ENCODE measurements at places on chromosomes 12 and 14. TPM values are rescaled to one million over a fixed set of nuclear protein-coding genes. Genes with fewer than 3 reads are reported as not detected.

Gene NCAPD2
- polyA plus RNA-seq: 6.5 TPM

Gene LRRK2
- 3.5 TPM for polyA plus RNA-seq

Gene CNTN1
- polyA plus RNA-seq: 1.5 TPM

Gene CDC42BPB
- polyA plus RNA-seq: 33.5 TPM

Gene DHRS2
- 20.8 TPM for polyA plus RNA-seq

Gene ST8SIA1
- polyA plus RNA-seq: 0.38 TPM

Gene NT5DC3
- polyA plus RNA-seq: 4.2 TPM

Gene CCDC184
- 3.1 TPM for polyA plus RNA-seq

Gene FAM222A
- polyA plus RNA-seq: 14.6 TPM

Gene SERPINA10
- 1.1 TPM for polyA plus RNA-seq

Gene CDK4
- polyA plus RNA-seq: 43.4 TPM

Gene PTPN6
- 48.7 TPM for polyA plus RNA-seq

Gene TCL1B
- not detected for polyA plus RNA-seq

Gene AKAP5
- 0.04 TPM for polyA plus RNA-seq

Gene MIPOL1
- polyA plus RNA-seq: 2.4 TPM

Gene CD163L1
- 0.54 TPM for polyA plus RNA-seq

Gene OR6C3
- not detected for polyA plus RNA-seq

Gene MORN3
- 0.49 TPM for polyA plus RNA-seq

Gene GPRC5A
- polyA plus RNA-seq: 1.1 TPM

Gene NOC4L
- 32.8 TPM for polyA plus RNA-seq

Gene MYO1A
- polyA plus RNA-seq: 0.47 TPM

Gene UNC79
- polyA plus RNA-seq: 1.8 TPM

Gene CPNE6
- not detected for polyA plus RNA-seq

Gene FLVCR2
- polyA plus RNA-seq: 0.42 TPM

Gene COQ6
- polyA plus RNA-seq: 6.5 TPM

Gene GPRC5D
- polyA plus RNA-seq: 0.33 TPM

Gene GLS2
- polyA plus RNA-seq: 33.6 TPM

Gene CBLN3
- 0.91 TPM for polyA plus RNA-seq

Gene PTPRO
- polyA plus RNA-seq: 0.11 TPM

Gene PROX2
- polyA plus RNA-seq: not detected

Gene ABCC9
- polyA plus RNA-seq: 5.4 TPM

Gene HHIPL1
- 0.23 TPM for polyA plus RNA-seq

Gene HOXC5
- polyA plus RNA-seq: not detected

Gene C14orf180
- polyA plus RNA-seq: 1.1 TPM

Gene ACSM4
- not detected for polyA plus RNA-seq

Gene TMEM179
- 35.3 TPM for polyA plus RNA-seq

Gene KIF26A
- 4.3 TPM for polyA plus RNA-seq

Data from pancreas (tissue), 10 donors.